ENCODE measurements at places on chromosomes 3 and 15.

DNA sequence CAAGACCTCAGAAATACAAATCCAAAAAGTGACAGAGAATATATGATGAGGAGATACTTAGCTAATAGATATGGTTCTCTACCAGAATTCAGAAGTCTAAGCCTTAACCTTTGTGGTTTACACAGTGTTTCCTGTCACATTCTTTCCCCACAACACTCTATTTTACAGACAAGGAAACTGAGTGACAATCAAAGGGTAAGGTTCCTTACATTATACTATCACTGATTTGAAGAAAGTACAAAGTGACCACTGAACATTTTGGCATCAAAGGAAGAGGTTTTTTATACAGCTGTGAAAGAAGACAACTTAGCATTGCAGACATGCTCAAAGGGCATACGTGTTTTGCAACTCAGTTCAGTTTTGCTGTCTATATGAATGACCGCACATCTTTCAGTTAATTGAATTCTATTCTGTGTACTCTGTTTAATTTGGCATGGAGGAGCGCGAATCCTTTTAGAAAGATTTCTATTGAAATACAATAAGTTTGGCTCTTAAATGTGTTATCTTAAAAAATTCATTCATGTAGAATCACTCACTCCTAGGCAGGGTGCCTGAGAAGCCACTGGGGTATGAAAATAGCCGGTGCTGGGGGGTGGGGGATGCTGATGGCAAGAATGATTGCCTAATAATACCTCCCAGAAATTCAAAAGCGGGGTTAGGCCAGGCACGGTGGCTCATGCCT lies 66.5 kb upstream of the SKOR1 start:
- no peak for DNase-seq

DNA sequence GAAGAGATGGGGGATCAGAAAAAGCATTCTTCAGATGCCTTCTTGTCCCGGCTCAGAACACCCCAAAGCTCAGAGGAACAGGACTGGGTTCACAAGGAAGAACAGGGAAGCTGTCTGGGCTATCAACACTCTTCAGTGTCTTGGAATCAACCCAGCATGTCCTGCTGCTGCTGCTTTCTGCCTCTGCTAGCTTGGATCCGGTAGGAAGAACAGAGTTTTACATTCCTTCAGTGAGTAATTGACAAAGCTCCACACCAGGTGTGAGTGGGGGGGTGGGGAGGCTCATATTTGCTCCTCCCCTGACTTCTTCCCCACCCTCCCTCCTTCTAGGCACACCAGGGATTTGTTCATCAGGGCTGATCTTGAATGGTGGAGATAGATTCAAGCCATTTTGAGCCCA lies 13.1 kb upstream of the ETV5 start:
- DNase-seq, result no peak

DNA sequence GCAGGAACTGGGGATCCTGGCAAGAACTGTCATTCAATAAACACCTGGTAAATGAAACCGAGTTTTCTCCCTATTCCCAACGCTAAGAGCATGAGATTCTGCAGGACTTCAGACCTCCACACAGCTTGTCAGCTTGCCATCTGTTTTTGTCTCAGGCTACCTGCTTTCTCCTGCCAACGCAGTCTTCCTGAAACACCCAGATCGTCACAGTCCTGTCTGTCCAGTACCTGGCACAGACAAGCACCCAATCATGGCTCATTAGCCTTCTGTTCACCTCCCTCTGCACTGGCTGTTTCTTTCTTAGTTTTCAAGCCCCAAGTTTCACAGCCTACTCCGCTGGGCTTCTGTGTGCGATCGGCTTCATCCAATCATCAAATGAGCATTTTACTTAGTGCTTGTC lies 5.0 kb downstream of the SLC12A8 start:
- no peak for DNase-seq

- DNase-seq, result no peak
These were observed 125.6 kb upstream of the TBL1XR1 start for GRCh38 chr3:177322881-177323280.

GRCh38 chr15:58561321-58561720 lies 129.5 kb downstream of the LIPC start:
- DNase-seq, result no peak

- DNase-seq, result no peak
These were observed 14.0 kb upstream of the PLA2G4E start for GRCh38 chr15:42034628-42035434.

DNA sequence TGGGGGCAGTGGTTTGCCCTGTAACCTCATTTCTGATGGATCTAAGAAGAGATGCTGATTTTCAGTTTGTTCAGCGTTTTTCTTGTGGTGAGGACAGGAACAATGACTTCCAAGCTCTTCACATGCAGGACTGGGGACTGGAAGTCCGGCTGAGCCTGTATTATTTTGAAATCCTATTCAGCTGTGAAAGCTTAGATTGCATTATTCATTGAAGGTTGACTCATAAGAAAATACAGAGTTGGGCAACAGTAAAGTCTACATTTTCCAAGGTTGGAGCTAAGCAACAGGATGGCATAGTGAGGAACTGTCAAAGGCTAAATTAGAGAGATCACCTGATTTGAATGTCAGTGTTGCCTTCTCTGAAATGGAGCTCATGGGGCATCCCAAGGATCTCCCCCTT lies 230.9 kb upstream of the FEZF2 start:
- DNase-seq, result no peak

DNA sequence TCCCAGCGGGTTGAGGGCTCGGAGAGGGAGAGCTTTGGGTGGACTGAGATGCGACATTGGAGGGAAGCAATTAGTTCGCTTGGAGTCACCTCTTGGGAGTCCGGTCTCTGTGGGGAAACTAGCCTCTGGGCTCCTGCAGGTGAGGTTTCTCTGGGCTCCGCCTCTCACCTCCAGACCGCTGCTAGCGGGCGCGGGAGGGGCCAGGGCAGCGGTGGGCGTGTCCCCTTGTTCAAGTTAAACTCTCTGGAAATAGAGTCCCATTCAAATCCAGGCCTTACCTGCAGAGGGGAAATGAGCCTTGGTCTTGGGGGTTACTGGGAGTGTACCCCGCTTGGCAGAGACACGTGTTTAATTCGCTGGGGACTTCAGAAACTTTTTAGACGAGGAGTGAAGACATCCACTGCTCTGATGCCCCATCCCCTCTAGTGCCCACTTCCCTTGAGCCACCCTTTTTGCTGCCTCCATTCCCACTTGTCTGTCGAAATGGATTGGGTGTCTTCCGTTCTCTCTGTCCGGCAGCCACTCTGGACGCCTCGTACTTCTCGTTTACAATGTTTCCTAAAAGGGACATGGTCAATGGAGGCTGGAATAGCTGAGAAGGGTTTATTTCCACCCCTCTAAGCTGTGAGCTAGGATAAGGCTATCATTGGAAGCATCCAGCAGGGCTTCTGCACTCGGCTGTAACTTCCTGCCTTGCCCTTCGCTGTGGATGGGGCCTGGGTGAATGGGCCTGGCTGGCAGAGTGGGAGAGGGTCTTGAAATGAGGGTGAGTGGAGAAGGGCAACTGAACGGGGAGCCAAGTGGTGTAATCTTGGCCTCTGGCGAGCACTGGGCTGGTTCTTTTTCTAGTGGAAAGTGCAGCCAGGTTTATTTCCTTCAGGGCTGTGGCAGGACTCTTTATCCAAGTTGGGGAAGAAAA lies 1.1 kb downstream of the MITF start:
- DNase-seq, result peak; percentile 2

DNA sequence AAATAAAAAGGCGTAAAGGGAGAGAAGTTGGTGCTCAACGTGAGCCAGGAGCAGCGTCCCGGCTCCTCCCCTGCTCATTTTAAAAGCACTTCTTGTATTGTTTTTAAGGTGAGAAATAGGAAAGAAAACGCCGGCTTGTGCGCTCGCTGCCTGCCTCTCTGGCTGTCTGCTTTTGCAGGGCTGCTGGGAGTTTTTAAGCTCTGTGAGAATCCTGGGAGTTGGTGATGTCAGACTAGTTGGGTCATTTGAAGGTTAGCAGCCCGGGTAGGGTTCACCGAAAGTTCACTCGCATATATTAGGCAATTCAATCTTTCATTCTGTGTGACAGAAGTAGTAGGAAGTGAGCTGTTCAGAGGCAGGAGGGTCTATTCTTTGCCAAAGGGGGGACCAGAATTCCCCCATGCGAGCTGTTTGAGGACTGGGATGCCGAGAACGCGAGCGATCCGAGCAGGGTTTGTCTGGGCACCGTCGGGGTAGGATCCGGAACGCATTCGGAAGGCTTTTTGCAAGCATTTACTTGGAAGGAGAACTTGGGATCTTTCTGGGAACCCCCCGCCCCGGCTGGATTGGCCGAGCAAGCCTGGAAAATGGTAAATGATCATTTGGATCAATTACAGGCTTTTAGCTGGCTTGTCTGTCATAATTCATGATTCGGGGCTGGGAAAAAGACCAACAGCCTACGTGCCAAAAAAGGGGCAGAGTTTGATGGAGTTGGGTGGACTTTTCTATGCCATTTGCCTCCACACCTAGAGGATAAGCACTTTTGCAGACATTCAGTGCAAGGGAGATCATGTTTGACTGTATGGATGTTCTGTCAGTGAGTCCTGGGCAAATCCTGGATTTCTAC lies at the start of gene RARB:
TSS of gene RARB (plus strand) at position 322 of the 847 bp plus-strand sequence. CDS start at position 791, 469 bp downstream.
- no peak for DNase-seq

GRCh38 chr3:40739971-40740370 lies 215.2 kb downstream of the ZNF621 start:
- DNase-seq, result no peak

- no peak for DNase-seq
These were observed 229.8 kb downstream of the SNRPN start for GRCh38 chr15:25184356-25185155.

GRCh38 chr3:124496061-124496460 lies 234.2 kb upstream of the UMPS start:
- no peak for DNase-seq

DNA sequence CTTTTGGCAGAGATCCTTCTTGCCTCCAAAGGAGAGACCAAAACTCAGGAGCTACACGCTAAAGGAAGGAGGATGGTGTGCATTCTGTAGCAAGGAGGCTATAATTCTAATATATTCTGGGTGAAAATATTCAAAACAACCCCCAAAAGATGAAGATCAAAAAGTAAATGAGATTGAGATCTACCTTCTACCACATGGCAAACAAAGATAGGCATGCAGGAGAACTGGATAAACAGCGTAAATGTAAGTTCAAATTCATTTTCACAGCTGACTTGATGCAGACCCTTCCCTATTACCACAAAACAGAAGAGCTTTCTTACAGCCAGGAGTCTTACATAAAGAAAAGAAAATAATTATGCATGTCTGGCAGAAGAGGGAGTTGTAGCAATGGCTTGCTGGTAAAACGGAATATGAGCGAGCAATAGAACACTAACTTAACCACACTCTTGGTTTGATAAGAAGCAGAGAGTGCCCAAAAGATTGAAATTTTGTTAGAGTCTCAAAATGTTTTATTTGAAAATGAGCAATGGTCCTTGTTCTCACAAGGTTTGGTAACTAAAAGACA lies 272.7 kb downstream of the MECOM start:
- no peak for DNase-seq

DNA sequence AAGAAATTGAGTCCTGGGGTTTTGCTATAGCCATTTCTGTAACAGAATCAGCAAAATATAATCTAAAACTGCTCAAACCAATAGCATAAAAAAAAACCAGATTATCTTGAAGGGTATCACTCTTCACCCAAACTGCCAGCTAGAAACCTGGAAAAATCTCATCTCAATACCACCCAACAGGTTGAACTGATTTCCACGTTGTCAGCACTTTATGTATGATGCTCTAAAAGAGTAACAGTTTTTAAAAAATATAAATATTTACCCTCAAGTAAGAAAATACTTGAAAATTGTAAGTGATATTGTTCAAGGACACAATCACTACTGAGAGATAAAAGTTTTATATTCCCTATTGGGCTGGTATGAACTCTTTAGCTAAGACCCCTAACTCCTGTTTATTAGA lies 451.3 kb downstream of the EPHA3 start:
- no peak for DNase-seq

DNA sequence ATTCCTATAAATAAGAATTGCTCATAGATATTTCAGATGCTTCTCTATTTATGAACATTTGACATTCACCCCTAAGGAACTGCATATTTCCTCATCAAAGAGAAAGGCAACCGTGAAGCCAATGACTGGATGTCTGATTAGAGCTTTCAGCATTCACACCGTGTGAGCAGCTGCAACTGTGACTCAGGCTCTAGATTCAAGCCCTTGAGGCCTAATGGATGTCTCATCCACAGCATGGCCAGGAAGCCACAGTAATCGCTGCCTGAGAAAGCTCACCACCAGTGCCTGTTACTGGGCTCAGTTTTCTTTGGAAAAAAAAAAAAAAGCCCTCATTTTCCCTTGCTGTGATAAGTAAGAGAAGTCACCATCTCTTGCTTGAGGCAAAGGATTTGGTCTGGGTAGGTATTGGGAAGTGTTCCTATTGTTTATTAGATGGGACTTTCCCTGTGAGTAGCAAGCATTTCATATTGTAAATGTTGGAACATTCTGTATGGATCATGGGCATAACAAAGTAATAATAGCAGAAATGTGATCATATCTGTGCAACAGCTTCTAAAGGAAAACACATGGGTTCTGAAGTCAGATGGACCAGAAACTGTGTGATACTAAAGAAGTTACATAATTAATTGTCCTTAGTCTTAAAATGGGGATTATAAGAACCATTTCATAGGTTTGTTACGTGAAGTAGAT lies 783.7 kb downstream of the AGBL1 start:
- DNase-seq, result no peak

DNA sequence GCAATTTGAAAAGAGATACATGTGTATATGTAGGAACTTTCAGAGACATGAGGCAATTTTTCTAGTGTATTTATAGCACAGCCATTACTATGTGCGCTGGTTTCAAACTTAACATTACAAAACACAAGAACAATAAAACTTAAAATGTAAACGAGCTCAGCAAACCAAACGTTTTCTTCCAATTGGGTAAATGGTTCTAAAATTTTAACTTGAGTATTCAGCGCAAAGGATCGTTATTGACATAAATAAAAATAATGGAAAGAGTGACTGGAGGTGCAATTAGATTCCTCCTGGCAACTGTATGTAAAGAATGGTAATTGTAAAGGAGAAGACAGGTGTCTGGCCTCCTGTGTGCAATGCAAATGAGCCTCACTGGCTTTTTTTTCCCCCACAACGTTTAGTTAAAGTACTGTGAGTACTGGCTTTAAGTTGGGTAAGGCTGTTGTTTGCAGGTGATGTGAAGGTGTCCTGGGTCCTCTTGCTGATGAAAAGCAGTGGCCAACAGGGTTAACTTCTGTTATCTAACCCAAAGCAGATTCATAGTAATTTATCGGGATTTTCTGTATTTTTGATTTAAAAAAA lies 14.1 kb upstream of the GADL1 start:
- DNase-seq, result no peak

GRCh38 chr3:66405701-66406091 lies 95.1 kb downstream of the LRIG1 start:
- no peak for DNase-seq

- no peak for DNase-seq
These were observed 482.1 kb downstream of the OCA2 start for GRCh38 chr15:27617013-27617412.

DNA sequence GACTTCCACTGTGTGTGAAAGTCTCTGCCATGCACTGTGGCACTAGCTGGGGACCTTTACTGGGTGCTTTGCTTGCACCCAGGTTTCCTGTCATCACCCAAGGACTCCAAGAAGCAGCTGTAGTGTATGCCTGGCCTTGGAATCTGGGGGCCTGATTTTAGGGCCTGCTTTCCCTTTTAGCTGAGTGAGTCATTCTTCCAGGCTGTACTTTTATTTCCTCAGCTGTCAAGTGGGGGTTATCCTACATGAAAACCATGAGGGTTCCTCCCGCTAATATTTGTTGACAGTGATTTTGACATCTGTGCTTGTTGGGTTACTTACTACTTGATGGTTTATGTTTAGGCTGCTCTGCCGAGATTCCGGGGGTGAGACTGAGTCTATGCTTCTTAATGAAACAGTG lies 18.5 kb downstream of the GORASP1 start:
- no peak for DNase-seq
